Hippocampal formation (tissue), 2 donors: ENCODE measurements at places on chromosomes 11 and 22.

DNA sequence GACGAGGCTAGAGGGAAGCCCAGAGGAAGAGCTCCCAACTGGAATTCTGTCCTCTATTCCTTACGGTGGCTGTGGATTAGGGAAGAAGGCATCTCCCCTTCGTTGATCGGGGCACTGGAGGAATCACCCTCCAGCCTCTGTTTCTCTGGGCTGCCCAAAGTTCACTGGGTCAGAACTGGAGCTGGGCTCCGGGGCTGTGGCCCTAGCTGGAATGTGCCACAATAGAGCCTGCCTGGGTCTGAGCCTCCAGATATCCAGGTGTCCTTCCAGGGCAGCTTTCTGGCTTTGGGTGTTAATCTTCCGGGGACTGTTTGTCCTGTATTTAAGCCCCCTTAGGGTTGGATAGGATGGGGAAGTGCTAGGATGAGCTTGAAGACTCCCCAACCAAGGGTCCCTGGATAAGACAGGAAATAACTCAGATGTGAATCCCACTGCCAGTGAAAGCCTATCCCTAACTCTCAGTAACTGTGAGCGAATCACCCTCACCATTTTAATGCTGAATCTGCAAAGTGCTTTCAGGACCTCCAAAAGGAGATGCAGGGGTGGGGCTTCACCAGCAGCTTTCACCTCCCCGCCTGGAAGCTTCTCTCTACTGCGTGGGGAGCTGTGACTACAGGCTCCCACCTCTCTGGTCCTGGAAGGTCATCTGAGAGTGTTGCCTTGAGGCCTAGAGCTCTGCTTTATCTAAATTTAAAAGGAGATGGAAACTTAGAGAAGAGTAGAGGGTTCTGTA is 9.5 kb downstream of the YPEL4 start:
- no peak for DNase-seq

DNA sequence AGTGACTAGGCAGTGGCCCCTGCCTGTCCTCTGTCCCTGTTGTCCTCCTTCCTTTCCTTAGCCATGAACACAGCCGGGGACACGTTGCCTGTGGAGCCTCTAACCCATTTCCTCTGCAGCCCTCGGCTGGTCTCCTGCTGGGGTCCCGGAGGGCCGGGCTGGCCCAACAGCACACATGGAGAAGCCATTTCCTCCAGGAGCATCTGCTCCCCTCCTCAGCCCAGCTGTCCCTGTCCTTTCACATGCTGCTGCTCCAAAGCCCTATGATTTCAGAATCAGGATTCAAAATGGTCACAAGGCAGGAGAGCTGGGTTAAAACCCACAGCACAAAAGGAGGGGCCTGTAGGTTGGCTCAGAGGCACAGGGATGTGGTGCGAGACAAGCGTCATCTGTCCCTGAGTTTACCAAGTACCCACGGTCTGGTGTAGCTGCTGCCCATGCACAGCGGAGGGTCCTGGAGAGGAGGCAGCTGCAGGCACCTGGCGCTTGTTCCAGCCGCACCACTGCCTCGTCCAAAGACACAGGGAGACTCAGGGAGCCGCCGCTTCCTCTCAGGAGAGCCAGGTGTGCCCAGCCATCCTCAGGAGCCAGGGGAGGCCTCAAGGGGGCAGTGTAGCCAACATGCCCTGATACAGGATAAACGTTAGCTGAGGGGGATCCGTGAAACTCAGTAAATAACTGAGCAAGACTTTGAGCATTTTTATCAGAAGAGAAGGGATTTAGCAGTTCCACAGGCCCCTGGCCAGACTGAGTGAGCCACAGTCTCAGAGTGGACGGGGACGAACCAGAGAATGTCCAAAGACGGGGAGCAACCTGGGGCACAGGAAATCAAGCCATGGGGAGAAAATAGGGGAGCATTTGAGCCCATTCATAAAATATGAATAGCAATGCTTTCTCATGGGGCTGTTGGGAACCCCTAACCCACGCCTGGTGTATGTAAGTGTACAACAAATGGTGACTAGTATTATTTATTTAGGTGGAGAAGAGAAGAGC is 3.9 kb upstream of the VSIG10L2 start:
- no peak for DNase-seq

DNA sequence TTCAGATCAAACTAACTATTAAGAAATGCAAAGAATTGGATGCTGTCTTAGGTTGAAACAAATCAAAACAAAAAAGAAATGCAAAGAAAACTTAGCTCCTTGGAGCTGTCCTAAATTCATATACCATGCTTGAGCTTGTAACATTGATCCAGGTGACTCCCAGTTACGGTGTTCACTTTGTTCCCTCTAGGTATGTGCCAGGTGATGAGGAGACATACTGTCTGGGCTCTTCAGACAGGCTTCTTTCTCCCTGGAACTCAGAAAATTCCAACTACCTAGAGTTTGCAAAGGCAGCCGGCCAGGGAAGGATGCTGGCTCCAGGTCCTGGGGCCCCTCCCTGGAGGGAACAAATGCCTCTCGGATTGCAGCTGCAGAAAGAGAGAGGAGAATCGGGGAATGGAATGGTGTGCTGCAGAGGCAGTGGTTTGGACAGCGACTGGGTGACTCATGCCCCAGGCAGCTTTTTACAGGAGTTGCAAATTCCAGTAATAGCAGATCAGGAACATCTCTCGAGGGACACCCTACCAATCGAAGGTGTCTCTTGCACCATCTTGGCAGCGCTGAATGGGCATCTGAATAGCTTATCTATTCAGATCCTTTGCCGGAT is 12.3 kb upstream of the ASPHD2 start:
- no peak for DNase-seq

GRCh38 chr11:130449996-130450769 is 1.7 kb downstream of the ADAMTS15 start:
- DNase-seq, result no peak

GRCh38 chr11:67691149-67691548 is 16.7 kb upstream of the ALDH3B2 start:
- DNase-seq, result no peak

DNA sequence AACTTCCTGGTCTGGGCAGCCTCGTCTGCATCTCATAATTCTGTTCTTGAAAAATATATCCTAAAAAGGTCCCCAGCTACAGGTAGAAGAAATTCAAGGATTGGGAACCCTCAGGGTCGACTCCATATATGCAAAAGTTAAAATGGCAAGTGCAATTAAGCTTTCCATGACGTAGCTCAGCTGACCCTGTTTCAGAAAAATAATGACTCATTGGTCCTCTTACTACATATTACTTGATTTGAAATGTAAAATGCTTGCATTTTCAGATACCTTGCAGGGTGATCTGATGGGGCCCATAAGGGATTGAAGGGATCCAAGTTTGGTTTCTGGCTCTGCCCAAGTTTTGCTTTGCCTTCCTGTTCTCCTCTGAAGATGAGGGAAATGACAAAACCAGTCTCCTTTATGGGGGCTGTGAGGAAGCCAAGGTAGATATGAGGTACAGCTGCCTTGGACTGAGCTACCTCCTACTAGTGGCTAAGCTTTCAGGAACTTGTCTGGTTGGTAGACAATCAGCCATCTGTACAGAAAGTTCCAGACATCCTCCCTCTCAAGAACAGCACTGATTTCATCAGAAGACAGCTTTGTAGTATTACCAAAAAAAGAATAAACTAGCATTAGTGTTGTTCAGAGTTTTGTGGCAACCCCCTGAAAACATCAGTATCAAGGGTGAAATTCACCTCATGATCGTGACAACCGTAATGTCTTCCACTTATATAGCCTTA is 177.3 kb downstream of the DBX1 start:
- DNase-seq, result no peak

- DNase-seq, result no peak
Measured at GRCh38 chr11:1836011-1836945, 1.5 kb downstream of the SYT8 start.

DNA sequence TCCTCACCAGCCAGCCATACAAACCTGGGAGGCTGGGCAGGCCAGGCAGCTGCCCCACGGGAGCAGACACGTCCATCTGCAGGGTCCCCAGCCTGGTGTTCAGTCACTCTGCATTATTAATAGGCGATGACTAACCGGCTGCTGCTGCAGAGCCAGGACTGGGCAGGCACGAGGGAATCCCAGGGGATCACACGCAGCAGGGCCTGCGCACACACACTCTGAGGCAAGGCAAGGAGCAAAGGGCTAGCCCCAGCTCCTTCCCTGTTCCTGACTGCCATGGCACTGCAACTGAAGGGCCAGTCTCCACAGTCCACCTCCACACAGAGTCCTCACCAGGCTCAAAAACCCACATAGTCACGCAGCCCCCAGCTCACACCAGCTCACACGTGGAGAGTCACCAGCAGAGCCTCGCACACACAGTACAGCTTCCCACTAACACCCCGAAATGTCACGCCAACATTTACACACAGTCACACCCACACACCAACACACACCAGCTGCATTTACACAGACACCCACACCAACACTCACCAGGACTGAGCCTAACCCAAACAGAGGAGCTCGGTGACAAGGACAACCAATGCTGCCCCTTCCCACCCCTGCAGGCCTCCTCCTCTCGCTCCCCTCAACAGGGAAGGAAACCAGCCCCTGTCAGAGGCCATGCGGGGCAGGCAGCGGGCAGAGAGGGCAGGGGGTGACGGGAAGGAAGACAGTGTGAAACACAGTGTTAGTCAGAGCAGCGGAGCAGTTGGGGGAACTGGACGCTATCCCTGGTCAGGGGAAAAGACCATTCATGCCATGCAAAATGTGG is 47.3 kb downstream of the NRXN2 start:
- peak; percentile 42 for DNase-seq

- DNase-seq, result peak; percentile 80
Measured at GRCh38 chr22:45208993-45209838, 31.5 kb downstream of the KIAA0930 start.

GRCh38 chr11:19976281-19976941 is 183.9 kb downstream of the DBX1 start:
- DNase-seq, result no peak

DNA sequence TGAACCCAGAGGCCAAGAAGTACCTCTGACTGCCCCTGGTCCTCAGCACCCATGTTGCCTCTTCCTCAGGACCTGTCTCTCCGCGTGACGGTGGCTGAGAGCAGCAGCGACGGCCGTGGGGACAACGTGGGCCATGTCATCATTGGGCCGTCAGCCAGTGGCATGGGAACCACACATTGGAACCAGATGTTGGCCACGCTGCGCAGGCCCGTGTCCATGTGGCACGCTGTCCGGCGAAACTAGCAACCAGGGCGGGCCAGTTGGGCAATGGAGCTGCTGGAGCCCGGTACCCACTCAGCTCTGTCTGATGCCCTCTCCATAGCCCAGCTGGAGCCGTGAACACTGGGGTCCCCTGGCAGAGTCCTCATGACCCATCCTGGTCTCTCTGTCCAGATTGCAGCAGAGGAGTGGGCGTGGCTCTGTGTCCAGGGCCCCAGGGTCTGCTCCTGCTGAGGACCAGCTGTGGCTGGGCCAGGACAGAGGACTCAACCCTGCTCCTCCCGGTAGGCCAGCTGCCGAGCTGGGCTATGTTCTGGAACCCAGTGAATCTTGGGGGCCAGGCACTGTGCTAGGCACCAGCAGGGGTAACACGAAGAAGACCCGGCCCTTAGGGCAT is 8.0 kb upstream of the RHOD start:
- no peak for DNase-seq

DNA sequence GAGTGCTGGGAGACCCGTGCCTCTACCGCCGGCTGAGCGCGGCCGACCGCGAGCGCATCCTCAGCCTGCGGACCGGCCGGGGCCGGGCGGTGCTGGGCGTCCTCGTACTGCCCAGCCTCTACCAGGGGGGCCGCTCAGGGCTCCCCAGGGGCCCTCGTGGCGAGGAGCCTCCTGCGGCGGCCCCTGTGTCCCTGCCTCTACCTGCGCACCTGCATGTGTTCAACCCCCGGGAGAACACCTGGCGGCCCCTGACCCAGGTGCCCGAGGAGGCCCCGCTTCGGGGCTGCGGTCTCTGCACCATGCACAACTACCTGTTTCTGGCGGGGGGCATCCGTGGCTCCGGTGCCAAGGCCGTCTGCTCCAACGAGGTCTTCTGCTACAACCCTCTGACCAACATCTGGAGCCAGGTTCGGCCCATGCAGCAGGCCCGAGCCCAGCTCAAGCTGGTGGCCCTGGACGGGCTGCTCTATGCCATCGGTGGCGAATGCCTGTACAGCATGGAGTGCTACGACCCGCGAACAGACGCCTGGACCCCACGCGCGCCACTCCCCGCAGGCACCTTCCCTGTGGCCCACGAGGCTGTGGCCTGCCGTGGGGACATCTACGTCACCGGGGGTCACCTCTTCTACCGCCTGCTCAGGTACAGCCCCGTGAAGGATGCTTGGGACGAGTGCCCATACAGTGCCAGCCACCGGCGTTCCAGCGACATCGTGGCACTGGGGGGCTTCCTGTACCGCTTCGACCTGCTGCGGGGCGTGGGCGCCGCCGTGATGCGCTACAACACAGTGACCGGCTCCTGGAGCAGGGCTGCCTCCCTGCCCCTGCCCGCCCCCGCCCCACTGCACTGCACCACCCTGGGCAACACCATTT is 3.5 kb downstream of the KLHDC7B start:
- DNase-seq, result no peak

GRCh38 chr11:133947321-133947756 is 9.4 kb downstream of the IGSF9B start:
- DNase-seq, result peak; percentile 23

GRCh38 chr11:44711787-44712608 is 14.8 kb upstream of the TSPAN18 start:
- no peak for DNase-seq
